OCI-LY7 (cell line): ENCODE measurements at places on chromosomes 6 and 20.

DNA sequence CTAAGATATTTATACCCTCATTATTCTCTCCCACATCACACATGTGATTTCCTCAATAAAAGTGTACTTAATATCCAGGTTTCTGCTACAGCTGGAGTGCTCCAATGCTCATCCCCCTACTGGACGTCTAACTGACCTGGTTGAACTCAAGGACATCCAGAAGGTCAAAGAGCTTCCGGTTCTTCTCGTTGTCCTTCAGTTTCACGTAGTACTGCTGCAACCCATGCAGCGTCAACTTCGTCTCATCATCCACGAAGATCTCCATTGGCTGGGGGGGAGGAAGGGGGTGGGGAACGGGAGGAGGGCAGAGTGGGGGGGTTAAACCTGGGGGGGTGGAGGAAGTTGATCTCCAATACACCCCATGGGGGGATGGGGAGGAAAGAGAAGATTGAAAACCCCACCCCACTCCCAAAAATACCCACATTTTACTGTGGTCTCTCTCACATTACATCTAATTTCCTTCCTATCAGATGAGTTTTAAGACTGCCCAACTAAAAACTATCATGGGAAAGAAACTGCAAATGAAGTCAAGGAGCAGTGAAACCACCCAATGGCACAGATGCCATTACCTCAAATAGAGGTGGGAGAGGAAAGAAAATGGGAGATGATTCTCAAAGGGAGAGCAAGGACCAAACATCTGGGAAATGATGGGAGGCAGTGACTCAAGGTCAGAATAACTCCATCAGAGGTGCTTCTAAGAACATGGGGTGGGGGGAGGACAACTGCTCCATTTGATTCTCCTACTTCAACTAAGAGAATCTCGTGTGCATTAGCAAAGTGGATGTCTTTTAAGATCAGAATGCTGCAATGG lies 4.1 kb downstream of the MCCD1 start:
- DNase-seq, result no peak

DNA sequence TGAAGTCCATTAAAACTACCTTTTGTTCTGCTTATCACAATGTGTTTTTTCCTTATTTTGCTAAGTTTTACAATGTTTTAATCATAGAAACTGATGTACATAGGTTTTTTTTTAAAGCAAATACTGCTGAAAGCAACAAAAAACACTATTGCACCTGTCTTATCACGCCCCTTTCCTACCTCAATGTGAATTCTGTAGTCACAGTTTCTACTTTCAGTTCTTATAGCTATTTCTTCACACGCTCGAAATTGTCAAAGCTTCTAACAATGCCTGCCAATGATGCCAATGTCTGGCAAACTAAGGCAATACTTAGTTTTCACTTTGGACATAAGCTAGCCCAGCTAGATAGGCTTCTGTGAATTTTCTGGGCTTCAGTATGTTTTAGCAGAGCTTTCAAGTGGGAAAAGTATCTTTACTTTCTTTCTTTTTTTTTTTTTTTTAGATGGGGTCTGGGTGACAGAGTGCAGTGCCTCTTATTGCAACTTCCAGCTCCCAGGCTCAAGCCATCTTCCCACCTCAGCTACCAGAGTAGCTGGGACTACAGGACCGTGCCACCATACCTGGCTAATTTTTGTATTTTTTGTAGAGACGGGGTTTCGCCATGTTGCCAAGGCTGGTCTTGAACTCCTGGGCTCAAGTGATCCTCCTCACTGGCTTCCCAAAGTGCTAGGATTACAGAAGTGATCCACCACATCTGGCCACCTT lies 85.5 kb upstream of the HTR1B start:
- DNase-seq, result no peak

GRCh38 chr6:15073883-15074465 lies 171.9 kb upstream of the JARID2 start:
- DNase-seq, result no peak

DNA sequence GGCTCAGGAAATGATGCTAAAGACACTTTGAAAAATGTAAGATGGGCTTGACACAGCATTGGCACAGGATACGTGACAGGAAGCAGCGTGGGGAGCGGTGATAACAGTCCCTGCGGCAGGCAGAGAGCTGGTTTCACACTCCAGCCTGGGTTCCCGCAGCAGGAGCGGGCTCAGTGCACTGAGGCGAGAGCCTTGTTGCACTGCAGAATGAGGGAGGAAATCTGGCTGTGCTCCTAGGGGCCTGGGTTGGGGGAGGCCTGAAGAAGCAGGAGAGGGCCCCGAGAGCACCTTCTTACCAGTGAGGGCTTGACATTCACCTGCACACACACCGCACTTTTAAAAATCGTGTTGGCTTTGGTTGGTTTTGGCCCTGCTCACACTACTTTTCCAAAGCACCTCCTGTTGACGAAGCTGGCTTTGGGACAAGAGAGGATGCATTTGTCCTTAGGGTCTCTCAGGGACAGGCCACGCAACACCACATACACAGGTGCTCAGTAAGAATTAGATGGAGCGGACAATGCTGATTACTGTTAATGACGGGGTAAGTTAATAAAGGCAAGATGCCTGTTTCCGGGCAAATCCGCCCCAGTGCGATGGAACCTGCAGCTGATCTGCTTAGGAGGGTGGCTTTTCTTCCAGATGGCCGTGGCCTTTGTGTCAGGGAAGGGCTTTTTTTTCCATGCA lies 49.4 kb upstream of the ARMC2 start:
- DNase-seq, result no peak

DNA sequence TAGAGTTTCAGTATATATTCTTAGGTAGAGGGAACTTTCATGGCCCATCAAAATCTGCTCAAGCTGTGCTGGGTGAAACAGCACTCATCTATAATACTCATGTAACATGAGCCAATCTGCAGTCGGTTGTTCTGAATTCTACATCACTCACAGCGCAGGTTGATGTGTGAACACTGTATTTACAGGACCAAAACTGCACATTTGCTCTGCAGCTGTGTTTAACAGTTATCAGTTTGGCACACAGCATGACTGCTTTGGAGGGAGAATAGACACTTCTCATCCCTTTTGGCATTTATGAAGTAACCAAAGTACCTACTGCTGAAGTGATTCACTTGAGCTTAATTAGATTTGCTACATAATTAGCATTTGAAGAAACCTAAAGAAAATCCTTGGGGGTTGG lies 225.1 kb downstream of the BCKDHB start:
- DNase-seq, result no peak

- DNase-seq, result no peak
These were observed 141.4 kb upstream of the PTPN1 start for GRCh38 chr20:50368813-50369224.

DNA sequence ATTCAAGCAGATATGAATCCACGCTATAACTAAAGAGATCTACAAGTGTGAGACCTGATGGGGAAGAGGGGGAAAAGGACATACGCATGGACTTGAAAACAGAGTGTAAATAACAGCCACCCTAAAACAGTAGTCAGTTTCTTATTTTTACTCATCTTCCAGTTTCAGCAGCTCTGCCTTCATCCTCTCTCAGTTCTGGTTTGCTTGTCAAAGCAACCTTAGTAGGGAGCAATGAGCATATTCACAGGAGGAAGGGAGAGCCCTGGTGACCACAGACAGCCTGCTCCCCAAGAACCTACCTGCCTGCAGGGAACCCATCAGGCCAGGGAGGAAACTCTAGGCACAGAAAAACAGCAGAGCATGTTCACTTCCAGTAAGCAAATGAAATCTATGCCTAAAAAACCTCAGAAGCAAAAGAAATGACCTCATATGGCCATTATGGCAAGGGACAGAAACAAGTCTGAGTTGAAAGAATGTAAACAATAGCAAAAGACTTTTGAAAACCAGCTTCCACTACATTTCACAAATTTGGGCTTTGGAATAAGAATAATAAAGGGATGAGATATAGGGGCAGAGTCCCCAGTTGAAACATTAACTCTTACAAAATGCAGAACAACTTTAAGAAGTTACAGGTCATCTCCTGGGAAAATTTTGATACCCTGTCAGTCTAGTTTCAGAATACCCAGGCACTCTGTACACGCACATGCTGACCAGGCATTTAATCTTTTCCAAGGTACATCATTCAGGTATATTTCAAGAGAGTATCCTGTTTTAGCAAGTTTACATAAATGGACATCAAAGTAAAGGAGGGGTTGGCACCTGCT lies 120.8 kb upstream of the BCLAF1 start:
- DNase-seq, result no peak

DNA sequence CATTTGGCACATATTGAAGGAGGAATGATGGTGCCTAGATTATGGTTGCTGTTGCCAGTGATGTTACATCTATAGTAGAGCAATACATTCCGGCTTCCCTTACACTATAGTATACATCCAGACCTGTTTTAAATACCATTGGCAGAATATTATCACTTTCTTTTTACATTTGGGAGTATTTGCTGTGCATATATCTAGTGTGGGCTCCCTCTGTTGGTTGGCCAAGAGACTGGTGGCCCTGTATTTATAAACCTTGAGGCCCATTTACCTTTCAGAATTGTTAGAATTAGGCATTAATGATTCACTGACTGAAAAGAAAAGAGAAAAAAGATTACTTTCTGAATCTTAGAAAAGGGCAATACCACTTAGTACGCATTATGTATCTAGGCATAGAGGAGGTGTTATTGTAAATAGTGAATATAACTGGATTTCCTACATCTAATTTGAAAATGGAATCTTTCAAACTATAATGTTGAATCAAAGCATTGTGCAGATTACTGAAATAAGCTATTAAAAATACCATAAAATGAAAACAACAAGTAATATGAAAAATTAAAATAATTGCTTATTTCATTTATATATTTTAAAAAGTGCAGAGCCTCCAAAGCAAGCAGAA lies 628.8 kb upstream of the MAN1A1 start:
- peak; percentile 46 for DNase-seq

GRCh38 chr6:40559056-40559455 lies 28.1 kb downstream of the LRFN2 start:
- no peak for DNase-seq

DNA sequence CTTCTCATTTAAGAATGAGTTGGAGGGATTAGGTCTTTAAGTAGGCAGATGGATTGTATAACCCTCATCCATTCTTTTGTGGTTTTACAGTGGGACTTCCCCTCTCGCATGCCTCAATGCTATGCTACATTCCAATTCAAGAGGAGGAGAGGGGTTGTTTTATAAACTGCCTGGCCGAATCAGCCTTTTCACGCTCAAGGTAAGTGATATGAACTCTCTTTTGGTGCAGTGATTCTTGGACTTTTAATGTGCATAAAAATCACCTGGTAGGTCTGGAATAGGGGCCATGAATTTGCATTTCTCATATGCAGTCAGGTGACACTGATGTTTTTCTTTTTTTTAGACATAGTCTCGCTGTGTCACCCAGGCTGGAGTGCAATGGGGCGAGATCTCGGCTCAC lies 10.8 kb downstream of the ASXL1 start:
- DNase-seq, result peak; percentile 38

DNA sequence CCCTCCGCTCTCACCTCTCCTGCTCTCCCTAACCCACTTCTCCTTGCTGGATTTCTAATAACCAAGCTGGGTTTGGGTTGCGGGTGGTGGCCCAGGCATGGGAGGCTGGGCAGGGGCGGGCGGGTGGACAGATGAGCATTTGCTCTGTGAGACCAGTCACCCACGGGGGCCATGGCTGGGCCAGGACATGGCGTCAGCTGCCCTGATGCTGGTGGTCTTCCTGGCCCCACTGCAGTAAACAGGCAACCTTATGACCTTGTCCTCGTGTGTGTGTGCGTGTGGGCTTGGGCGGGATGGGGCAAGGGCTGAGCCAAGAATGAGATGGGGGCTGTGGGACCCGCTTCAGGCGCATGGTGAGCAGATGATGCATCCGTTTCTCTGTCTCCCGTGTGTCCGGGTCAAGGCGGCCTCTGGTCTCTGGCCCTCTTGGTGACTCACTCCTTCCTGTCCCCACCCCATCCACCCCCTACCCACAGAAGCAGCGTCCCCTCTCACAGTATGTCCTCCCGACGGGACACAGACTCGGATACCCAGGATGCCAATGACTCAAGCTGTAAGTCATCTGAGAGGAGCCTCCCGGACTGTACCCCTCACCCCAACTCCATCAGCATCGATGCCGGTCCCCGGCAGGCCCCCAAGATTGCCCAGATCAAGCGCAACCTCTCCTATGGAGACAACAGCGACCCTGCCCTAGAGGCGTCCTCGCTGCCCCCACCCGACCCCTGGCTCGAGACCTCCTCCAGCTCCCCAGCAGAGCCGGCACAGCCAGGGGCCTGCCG lies 41.4 kb upstream of the MYL9 start:
- no peak for DNase-seq

DNA sequence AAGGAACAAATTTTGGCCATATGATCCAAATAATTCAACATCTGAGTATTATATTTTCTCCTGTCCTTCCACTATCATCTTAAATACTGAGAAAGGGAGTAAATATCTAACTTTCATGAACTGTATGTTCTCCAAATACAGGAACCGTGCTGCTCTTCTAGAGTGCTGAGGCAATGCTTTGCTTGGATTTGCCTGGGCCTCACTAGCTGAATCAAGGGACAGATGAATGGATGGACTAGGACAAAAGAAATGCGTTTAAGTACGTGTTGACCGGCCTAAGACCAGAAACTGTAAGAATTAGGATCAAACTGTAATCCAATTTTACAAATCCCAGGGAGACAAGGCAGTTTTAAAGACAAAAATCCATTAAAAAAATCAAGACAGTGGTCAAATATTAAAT lies 362.4 kb upstream of the RUNX2 start:
- no peak for DNase-seq

GRCh38 chr6:10393544-10394225 lies 21.2 kb downstream of the TFAP2A start:
- DNase-seq, result no peak

GRCh38 chr6:79193971-79194370 lies 40.5 kb downstream of the HMGN3 start:
- no peak for DNase-seq

DNA sequence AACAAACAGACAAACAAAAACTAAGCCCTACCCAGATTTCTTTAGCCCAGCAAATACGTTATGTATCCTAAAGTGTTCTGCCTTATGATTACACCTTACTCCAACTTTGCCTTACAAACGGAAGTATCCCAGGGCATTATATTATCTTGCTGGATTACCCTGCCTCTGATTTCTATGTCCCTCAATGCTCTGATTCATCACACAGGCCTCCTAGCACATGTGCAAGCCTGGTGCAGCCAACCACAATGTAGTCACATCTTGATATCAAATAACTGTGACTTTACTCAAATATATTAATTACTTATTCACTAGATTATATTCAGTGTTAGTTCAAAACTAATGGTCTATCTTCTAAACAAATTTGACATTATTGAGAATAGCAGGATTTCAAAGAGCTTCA lies 598.6 kb downstream of the TBC1D32 start:
- no peak for DNase-seq

GRCh38 chr20:58870293-58871014 lies 17.9 kb downstream of the GNAS start:
- DNase-seq, result peak; percentile 65

- no peak for DNase-seq
These were observed 185.4 kb downstream of the BCAS1 start for GRCh38 chr20:53884859-53885541.

DNA sequence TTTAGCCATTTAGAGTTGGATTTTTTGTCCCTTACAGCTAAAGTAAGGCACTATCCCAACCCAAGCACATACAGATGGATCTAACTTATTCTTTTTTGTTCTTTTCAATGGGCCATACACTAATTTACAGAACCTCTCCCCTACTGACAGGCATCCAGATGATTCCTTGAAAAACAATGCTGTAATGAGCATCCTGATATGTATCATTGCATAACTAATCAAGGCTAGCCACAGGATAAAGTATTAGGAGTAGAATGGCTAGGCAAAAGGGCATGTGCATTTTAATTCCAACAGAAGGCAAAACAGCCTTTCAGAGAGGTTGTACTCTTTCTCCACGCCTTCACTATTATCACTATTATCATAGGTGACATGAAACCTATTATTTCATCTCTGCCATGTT lies 54.1 kb downstream of the ELOVL5 start:
- no peak for DNase-seq

- no peak for DNase-seq
These were observed 40.3 kb downstream of the ATP9A start for GRCh38 chr20:51727872-51728271.
